ENCODE measurements at places on chromosomes 2 and 18.

DNA sequence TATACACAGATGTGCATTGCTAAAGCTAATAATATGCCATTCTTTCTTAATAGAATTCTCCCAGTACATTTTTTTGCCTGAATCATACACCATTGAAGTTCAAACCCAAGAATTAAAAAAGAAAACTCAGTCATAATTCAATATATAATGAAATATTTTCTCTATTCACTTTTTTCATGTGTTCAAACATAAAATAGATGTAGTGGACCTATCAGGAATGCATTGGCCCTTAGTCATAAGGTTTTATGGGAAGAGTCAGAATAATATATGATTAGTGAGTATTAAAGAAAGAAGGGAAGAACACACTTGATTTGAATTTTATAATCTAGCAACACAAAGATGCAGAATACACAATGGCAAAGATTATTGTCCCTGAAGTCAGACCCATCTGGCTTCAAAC lies 297.0 kb upstream of the COL3A1 start:
- no peak for DNase-seq

DNA sequence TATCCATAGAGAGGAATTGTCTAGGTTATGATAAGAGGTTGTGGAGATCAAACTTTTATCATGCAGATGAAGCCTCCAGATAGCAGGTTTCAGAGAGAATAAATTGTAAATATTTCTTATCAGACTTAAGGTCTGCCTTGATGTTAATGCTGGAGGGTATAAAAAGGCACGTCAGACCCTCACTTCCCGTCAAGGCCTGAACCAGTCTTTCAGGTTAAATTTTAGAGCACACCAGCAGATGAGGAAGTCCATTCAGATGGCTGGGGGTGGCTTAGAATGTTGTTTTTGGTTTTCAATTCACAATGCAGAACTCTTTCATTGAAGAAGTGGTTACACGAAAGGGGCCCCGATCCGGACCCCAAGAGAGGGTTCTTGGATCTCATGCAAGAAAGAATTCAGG lies 144.4 kb upstream of the FBXO11 start:
- DNase-seq: no peak

DNA sequence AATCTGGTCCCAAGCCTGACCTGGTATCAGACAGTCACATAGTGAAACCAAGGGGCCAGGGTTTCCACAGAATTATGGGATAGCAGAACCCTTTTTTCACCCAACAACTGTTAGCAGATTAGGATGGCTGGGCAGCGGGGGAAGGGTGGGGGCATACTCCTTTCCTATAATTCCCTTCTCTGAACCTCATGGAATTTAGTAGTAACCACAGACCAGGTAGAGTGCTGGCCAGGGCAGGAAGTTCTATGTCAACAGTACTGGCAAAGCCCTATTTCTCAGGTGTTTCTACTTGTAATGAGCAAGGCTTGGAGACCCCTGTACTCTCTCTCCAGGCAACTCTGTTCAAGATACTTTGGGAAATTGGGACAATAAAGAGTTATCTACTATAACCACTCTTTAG lies 174.6 kb downstream of the THADA start:
- no peak for DNase-seq

- DNase-seq: no peak
Measured at GRCh38 chr18:77130229-77131099, 2.1 kb downstream of the MBP start.

DNA sequence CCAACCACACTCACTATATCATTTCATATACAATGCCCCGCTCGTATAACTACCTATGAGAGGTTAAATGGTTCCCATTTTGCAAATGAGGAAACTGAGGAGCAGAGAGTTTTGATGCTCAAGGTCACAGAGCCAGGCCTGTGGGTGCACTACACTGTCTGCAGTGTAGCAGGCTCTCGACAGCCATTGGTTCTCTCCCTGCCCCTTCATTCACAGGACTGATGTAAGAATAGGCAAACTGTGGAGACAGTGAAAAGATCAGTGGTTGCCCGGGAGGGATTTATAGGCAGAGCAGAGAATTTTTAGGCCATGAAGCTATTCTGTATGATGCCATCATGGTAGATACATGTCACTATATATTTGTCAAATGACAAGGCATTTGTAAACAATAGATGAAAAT lies 39.0 kb upstream of the LBH start:
- DNase-seq: no peak

DNA sequence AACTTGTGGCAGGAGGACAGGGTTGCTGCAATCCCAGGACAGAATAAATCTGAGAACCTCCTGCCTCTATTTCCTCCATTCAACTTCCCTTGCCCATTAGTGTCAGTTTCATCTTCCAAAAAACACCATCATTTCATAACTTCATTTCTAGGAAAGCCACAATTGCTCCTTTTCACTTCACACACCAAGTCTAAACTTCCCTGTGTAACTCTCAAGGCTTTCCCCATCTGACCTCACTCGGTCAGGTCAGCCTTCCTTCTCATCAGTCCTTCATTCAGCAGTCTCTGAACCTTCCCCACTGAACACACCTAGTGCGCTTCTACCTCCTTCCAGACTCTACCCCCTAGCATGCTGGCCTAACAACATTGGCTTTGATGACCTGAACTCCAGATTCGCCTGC lies 35.8 kb downstream of the TCF7L1 start:
- DNase-seq: no peak

- DNase-seq: no peak
Measured at GRCh38 chr18:63186520-63187222, 132.9 kb downstream of the BCL2 start.

- no peak for DNase-seq
Measured at GRCh38 chr2:190717764-190718651, 69.1 kb downstream of the NAB1 start.

GRCh38 chr2:118861242-118861641 lies 13.8 kb upstream of the EN1 start:
- DNase-seq: no peak

- no peak for DNase-seq
Measured at GRCh38 chr2:233081232-233081730, 21.1 kb downstream of the INPP5D start.

DNA sequence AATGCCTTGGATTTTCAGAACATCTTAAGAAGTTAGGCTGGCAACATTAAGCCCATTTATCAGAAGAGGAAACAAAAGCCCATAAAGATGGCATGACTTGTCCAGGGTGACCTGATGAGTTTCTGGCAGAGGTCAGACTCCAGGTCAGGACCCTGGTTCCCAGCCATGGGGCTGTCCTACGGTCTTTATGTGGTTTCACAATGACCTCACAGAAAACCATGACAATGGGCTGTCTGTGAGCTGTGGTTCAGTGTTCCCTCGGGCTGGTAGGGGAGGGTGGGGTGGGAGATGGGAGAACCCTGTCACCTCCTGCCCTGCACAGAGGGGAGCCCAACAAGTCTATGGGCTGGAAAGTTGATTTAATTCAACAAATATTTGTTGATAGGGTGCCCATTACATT lies 101.8 kb downstream of the LOXHD1 start:
- no peak for DNase-seq

DNA sequence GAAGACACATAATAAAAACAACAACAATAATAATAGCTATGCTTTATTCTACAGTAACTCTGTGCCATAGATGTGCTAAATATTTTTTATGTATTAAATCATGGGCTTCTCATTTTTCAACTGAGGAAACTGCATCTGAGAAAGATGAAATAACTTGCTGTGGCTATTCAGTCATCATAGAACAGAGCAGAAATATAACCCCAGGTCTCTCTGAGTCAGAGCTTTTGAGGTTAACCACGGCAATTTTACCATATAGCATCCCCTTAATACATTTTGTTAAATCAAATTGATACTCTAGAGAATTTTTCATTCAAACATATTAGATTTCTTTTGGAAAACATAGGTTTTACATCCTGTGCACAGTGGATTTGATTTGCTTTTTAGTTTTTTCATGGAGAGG lies 586.6 kb upstream of the KLHL29 start:
- DNase-seq: no peak

DNA sequence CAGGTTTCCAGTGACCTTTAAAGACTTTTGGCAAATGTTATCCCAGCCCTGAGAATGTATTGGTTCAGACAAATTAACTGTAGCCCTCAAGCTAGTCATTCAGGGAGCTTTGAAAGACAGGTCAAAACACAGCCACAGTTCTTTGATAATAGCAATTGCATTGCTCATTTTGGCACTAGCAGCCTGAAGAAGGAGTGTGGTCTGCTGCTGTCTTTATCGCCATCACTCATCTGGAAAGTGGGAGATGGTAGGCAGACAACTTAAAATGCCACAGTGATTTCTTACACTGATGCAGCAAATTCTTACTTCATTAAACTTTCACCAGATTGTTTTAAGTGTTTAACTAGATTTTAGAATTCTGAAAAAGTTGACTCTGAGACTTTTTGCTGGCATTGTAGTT lies 47.2 kb downstream of the DOK6 start:
- DNase-seq: no peak

DNA sequence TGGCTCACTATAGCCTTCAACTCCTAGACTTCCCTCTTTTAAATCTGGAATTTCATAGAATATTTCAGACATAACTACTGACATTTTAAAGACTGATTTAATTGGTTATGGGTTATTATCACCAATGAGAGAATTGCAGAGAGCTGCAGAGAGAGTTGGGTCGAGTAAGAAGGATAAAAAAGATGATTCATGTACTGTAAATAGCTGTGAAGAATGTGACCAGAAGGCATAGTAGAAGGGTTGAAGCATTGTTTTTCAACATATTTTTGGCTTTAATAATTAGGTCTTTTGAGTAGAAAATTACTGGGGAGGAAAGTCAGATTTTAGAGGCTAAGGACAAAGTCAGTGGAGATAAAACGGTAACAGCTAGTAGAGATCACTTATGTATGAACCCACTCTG lies 503.2 kb upstream of the SLC8A1 start:
- no peak for DNase-seq

GRCh38 chr2:241111440-241111805 lies 9.3 kb upstream of the MTERF4 start:
- no peak for DNase-seq

GRCh38 chr2:58730764-58731487 lies 489.8 kb upstream of the FANCL start:
- no peak for DNase-seq

DNA sequence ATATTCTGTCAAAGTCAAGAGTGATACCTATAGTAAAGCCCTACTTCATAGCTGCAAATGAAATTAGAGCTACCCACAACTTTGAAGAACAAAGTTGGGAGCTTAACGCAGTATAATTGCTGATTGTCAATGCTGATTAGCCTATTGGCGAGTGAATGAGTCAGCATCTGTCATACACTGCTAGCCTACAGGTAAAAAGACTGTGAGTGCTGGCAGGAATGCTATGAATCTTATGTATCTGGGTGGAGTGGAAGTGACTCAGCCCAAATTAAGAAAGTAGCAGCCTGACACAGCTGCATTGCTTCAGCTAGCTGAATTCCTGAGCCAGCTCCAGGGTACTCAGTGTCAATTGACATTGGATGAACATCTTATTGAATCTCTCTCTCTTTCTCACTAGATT lies 179.4 kb upstream of the DCC start:
- DNase-seq: no peak

GRCh38 chr2:233498126-233498525 lies 68.5 kb downstream of the USP40 start:
- no peak for DNase-seq

- DNase-seq: no peak
Measured at GRCh38 chr2:68767031-68767961, 32.7 kb downstream of the ARHGAP25 start.

DNA sequence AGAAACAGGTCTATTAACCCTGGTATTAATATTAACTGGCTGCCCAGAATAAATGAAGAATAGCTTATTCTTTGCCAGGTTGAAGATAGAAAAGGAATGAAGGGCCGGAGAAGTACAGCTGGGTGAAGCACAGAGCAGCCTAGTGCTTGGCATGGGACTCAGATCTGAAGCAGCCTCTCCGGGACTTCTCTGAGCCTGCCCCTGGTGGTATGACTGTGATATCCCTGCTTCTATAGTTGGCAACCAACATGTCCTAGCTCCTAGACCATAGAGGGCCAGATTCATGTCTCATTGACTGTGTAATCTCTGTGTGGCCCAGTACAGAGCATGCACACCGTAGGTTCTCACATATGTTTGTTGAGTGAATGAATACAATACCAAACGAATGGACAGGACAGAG lies 107.8 kb downstream of the MSH2 start:
- no peak for DNase-seq

DNA sequence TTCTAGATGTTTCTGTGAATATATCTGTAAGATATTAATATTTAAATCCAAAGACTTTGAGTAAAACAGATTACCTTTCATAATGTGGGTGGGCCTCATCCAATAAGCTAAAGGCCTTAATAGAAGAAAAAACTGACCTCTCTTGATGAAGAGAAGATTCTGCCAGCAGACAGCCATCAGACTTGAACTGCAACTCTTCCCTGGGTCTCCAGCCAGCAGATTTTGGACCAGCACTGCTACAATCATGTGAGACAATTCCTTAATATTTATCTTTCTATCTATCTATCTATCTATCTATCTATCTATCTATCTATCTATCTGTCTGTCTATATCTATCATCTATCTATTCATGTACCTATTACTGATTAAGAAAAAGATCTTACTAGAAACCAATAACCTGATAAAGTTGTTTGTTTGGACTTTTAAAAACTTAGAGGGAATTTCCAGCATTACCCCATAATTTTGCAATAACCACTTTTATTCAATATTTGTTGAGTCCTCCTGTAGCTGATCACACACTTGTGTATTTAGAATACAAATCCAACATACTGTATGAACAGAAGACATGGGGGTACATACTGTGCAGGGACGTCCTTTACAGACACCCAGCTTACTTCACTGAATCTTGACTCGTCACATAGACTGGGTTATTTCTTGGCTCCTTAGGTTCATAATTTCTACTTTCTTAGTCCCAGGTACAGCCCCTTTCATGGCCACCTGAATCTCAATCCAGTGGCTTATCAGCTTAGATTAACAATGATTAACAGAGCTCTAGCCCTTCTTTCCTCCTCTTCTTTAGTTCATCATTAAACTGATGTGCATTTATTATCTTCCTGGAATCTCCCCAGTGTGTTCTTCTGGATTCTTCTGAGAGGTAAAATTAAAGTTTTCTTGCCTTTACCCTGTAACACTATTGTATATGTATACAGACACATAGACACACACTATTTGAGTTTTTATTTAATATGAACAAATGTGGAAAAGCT lies 27.2 kb upstream of the STAT4 start:
- DNase-seq: no peak

DNA sequence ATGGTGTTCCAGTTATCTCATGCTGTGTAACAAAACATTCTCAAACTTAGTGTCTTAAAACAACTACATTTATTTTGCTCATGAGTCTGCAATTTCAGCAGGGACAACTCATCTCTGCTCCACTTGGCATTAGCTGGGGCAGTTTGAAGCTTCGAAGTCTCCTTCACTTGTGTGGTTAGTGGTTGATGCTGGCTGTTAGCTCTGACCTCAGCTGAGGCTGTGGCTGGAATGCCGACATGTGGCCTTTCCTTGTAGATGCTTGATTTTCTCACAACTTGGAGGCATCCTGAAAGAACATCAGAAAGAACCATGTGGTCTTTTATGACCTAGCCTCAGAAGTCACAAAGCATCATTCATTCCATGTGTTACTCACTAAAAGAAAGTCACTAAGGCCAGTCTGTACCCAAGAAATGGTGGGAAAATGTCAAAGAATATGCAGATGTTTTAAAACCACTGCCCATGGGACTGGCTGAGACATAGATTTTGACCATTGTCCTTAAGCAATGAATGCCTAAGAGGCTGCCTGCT lies 3.8 kb upstream of the TMSB10 start:
- no peak for DNase-seq

Data from activated CD4-positive, CD25-positive, alpha-beta regulatory T cell treated with anti-CD3 and anti-CD28 coated beads, Interleukin-2, amount 50 U/mL, for 16 hours (primary cell).